Activated CD4-positive, alpha-beta memory T cell treated with anti-CD3 and anti-CD28 coated beads, Interleukin-2, amount 10 ng/mL, durations not matched to agents 7 days and 5 days (primary cell): ENCODE measurements at places on chromosomes 5 and 9. TPM values are rescaled to one million over a fixed set of nuclear protein-coding genes. Genes with fewer than 3 reads are reported as not detected.

The CANX gene
- 418 TPM for total RNA-seq

The FOXD4 gene
- 0.13 TPM for total RNA-seq

The SLC25A2 gene
- total RNA-seq: 0.50 TPM

The ZFP37 gene
- total RNA-seq: 0.78 TPM

The RAI14 gene
- 1.0 TPM for total RNA-seq

The GABRA1 gene
- not detected for total RNA-seq

The GHR gene
- not detected for total RNA-seq

The FOXE1 gene
- not detected for total RNA-seq

The CHMP5 gene
- total RNA-seq: 149 TPM

The MCC gene
- total RNA-seq: 10.4 TPM

The MSX2 gene
- total RNA-seq: not detected

The LRRC14B gene
- not detected for total RNA-seq

The MAMDC2 gene
- 0.05 TPM for total RNA-seq

The PCDHA1 gene
- total RNA-seq: not detected

The SLCO6A1 gene
- not detected for total RNA-seq

The FSTL4 gene
- total RNA-seq: not detected

The PCDHA11 gene
- total RNA-seq: not detected

The GARIN3 gene
- total RNA-seq: 0.13 TPM
